ENCODE measurements at places on chromosomes 6 and 20.

DNA sequence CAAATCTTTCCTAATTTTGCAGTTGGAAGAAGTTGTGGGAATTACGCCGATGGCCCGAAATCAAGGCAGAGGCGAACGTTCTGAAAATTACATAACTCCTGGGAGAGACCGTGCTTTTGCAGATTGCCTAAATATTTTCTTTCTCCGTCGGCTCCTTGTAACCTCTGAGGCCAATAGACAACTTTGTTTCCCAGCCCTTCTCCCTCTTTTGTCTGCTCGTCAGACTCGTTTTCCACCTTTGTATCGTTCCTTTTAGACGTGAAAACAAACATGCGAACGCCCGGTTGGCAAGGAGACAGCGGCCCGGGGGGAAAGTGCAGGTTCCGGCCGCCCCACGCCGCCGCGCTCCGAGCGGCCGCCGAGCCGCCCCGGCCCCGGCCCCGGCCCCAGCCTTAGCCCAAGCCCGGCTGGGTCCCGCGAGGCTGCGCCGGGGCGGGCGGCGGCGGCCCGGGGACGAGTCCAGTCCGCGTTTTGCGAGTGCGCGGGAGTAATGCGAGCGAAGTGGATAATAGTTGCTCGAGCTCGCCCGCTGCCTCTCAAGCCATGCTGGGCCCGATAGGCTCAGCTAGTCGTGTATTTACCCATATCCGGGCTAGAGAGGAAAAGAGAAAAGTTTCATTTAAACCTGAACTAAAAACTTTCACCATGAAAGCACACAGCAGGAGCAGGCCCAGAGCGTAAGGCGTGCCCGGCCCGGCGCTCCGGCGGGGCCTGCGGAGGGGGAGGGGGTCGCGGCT is at the start of gene ARID1B:
Gene ARID1B (plus strand): TSS at position 539 of the 737 bp plus-strand sequence. CDS start 303 bp downstream, outside the sequence.
- DNase-seq: peak; percentile 43

GRCh38 chr6:35602133-35602946 is 86.4 kb downstream of the FKBP5 start:
- DNase-seq: no peak

GRCh38 chr20:50425076-50425475 is 85.1 kb upstream of the PTPN1 start:
- no peak for DNase-seq

DNA sequence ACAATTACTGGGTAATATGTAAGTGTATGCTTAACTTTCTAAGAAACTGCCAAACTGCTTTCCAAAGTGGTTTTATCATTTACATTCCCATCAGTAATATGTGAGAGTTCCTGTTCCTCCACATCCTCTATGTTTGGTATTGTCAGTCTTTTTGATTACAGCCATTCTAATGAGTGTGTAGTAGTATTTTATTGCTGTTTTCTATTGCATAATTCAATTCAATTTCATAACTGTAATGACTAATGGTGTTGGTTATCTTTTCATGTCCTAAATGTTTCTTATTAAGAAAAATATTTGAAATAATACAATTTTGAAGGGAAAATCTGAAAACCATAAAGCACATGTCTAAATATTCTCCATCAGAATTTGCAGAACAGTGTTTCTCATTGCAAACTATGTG is 119.3 kb downstream of the MAP3K7 start:
- DNase-seq: no peak

DNA sequence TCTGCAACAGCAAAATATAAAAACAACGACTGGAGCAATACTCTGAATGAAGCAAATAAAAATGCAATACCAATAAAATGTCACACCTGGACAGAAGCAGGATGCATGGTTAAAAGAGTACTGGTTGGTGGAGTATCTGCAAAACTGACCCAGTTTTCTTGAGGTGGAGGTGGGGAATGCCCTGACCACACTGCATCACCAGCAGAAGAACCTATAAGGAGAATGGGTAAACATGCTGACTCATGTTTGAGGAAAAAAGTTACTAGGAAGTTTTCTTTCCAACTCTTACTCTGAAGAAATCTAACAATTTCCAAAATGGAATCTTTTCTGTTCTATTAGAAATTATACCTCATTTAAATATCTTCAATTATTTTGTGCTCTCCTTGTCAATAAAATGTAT is 43.6 kb downstream of the REPS1 start:
- DNase-seq: no peak

GRCh38 chr6:27838945-27839625 is 73.1 kb downstream of the OR2B2 start:
- no peak for DNase-seq

GRCh38 chr6:169409742-169410312 is 156.2 kb upstream of the THBS2 start:
- DNase-seq: no peak

GRCh38 chr6:78614961-78615360 is 252.4 kb upstream of the IRAK1BP1 start:
- no peak for DNase-seq

DNA sequence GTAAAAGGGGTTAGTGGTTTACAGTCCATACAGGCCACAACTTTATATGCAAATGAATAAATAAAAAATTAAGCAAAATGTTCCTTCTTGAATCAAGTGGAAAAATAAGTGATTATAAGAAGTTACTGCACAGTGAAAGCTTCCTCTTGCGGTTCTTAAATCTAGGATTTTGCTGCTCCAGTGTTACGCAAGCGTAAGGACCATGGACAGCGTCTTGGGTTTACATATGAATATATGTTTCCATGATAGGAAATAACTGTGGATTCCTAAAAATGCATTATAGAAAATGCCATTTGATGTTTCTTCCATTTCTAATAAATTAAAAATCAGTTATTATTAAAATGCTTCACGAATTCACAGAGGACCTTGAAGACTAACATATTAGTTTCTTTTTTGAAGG is 176.6 kb upstream of the POU3F2 start:
- DNase-seq: no peak

DNA sequence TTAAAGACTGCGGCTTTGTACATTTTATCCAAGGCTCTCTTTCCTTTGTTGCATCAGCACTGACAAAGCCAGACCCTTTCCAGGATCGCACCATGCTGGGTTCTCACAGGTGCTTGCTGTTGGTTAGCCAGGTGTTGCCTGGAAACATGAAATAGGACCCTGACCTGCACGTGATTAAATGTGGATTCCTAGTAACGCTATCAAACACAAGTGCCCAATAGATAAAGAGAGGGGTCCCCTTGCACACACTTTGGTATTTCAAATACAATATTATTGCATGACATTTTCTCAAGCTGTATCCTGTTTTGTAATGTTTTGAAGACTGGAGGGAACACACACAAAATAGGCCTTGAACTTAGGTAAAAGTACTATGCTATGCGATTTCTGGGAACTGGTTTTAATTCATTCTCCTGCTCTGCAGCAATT is 73.3 kb downstream of the AKAP12 start:
- no peak for DNase-seq

GRCh38 chr20:51526754-51527153 is 15.8 kb downstream of the NFATC2 start:
- no peak for DNase-seq

DNA sequence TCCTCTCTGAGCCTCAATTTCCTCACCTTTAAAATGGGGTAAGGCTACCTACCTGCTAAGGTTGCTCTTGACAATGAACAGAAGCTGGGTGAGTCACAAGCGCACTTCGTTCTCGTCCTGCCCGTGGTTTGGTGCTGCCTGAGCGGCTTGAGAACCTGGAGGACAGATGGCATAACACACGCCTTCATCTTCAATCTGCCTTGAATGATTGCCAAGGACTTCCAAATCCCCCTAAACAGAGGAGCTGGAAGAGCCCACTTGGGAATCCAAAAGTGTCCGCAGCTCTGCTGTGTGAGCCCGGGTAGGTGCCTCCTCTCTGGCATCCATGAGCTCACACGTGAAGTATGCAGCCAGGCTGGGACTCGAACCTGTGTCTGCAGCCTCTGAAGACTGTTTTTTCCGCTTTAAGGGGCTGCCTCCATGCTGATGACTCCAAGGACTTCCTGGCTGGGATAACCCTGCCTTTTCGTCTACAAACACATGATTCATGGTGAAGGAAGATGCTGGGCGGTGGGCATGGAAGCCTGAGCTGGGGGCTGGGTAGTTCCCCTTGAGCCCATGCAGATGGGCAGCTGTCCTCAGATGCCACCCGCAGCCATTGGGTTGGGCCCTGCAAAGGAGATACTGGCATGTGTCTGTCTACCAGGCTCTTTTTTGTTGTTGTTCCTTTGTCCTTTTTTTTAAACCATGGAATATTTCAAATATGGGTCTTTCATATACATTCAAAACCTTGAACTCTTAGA is 25.3 kb upstream of the CSNK2A1 start:
- DNase-seq: no peak

All from stimulated activated CD4-positive, alpha-beta T cell treated with anti-CD3 and anti-CD28 coated beads, Interleukin-1b, Interleukin-23, amount 100 ng/mL, for 24 hours (primary cell).